ENCODE measurements at places on chromosomes 7 and 10.

- no peak for DNase-seq
Measured at GRCh38 chr7:155809947-155810769, 2.1 kb downstream of the SHH start.

DNA sequence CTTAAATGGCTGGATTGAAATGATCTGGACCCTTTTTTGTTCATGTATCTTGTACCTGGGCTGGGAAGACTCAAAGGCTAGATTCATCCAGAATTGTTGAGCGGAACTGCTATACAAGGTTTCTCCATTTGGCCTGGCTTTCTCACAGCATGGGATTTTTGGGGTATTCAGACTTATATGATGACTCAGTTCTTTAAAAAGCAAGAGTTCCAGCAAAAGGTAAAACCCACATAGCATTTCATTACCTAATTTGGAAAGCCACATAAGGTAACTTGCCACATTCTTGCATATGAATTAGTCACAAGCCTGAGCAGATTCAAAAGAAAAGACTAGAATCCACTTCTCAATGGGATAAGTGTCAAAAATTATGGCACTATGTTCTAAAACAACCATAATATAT, 137.4 kb downstream of the HGF start:
- no peak for DNase-seq

DNA sequence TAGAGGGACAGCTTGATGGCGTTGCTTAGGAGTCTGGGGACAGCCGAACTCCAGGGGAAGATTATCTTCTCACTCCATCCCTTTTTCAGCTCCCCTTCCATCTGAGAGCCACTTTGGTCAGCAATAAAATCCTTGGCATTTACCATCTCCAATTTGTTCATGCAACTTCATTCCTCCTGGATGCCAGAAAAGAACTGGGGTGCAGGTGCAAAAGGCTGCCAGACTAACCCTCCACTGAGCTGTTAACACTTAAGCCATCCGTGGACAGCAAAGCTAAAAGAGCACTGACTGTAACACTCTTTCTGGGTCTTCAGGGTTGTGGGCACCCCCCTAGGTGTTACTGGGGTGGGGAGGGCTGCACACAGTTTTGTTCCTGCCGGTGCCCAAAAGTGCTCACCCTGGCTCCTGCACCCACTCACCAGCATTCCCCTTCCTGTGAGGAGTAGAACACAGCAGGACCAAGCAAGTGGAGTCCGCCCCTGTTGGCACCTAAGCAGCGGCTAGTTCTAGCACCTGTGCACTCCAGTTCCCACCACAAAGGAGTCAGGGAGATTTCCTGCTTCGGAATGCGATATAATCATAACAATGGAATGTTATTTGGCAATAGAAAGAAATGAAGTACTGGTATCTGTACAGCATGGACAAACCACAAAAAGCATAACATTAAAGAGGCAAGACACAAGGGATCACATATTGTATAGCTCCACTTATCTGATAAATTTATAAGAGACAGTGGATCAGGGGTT, 95.1 kb downstream of the NPY start:
- DNase-seq = peak; percentile 80

DNA sequence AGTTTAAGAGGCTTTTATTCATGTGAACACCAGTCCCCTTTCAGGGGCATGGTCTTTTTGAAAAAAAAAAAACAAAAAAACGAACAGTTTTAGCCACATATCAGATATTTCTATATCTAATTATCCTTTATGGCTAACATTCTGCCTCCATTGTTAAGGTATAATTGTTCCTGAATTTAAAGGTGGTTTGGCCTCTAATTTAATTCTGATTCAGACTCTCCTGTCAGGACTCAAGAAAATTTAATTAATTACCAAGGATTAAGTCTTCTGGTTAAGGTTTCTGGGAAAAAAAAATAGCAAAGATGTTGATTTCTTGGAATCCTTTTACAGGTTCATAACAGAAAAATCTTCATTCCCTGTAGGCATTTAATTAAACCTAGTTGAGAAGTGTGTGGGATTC, 27.4 kb downstream of the COL1A2 start:
- no peak for DNase-seq

DNA sequence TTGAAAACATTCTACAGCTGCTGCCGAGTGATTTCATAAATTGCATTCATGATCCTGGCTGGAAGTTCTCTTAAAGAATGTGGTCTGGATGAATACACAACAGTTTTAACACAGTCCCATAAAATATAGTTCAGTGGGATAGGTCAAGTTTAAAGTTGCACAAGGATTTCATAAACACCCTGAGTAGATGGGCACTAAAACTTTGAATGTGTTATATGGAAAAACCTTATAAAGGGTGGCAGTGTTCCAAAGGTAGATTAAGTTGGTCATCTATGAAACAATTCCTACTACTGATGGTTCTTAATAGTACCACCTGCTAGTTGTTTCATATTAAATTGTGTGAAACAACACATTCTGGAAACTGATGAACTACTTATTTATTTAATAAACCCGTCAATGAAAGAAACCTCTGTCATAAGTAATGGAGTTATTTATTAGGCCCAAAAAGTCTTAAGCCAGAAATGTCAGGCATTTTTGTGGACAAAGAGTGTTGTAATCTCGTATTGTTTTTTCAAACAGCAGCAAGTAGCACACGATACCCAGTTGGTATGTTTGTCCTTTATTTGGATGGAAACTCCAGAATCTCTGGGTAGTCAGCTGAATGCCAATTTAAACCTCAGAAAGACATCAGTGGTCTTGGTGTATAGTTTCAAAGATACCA, 14.3 kb upstream of the RPA3 start:
- DNase-seq = no peak

DNA sequence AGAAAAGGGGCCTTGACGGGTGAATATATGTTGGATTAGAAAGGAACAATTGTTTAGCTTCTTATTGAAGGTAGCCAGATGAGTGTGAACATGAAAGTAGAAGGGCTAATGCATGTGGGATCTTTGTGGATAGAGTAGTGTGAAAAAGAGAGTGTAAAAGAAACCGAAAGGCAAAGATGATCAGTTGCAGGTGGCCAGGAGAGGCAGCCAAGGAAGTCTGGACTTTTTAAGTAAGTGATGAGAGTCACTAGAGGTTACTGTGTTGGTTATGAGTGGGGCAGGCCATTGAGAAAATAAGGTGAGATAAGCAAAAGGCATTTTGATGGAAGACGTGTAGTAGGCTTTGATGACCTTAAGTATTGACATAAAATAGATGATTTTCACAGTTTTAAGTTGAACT, 64.7 kb upstream of the ETV1 start:
- no peak for DNase-seq

DNA sequence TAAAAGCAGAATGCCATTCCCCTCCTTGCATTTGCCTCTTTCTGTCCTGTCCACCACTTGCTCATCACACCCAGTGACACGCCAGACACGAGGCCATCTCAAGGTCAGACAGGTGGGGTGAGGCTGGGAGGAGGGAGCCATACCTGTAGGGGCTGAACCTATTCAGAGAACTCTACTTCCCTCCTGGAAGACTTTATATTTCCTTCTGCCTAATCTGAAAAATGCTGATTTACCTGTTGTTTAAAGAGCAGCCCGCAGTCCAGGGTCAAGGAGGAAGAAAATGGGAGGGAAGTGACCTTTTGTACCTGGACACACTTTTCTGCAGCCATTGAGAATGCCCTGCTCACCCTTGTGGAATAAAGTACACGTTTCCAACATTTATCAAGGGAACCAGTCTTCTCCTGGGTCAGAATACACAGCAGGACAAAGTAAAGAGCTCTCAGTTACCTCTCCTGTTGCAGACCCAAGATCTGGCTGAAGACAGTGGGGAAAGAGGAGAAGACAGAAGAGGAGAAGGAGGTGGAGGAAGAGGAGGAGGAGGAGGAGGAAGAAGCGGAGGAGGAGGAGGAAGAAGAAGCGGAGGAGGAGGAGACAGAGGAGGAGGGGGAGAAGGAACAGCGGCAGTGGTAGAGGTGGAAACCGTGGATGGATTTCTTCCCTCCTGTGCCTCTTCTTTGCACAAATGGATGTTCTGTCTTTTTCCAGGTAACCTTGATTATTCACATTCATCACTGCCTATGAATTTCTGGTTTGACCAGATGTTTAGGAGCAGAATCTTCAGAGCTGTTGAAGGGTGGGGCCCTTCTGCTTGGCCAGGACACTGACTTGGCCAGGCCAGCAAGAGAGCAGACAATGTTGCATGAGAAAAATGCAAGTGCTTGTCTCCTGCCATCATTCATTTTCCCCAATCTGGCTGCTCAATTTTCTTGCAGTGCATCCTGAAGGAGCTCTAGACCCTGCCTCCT, 1.2 kb upstream of the BLNK start:
- no peak for DNase-seq

DNA sequence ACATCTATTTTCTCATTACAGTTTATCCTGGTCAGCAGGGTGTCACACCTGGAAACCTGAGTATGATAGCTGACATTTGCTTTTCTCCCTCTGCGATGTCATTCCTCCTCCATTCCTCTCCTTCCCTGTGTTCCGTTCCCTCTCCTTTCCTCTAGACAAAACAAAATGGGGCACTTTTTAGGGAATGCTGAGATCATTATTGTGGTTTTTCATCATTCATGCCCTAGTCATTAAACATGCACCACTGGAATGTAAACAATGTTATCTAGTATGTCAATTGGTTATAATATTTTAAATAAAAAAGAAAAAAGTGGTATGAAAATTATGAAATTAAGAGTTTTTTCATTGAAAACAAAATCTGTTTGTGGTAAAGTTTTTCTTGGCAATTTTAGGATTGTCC, 132.6 kb downstream of the MAPK8 start:
- DNase-seq = peak; percentile 50
